Fibroblast of skin of right quadriceps (primary cell): ENCODE measurements at places on chromosomes 3 and 15.

GRCh38 chr3:152381881-152382295 lies 113.2 kb downstream of the MBNL1 start:
- DNase-seq = no peak

DNA sequence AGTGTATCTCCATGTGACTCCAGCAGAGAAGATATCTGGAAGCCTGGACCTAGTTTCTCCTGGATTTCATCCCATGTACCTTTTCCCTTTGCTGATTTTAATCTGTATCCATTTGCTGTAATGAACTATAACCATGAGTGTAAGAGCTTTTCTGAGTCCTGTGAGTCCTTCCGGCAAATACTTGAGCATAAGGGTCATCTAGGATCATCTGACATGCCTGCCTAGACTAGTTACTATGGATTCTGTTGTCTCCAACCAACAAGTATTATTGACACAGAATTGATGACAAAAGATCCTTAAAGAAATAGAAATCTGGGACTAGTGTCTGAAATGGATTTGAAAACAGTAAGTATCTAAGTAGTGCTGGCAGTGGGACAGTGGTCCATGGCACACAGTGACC lies 11.3 kb upstream of the UBE3A start:
- DNase-seq = no peak

DNA sequence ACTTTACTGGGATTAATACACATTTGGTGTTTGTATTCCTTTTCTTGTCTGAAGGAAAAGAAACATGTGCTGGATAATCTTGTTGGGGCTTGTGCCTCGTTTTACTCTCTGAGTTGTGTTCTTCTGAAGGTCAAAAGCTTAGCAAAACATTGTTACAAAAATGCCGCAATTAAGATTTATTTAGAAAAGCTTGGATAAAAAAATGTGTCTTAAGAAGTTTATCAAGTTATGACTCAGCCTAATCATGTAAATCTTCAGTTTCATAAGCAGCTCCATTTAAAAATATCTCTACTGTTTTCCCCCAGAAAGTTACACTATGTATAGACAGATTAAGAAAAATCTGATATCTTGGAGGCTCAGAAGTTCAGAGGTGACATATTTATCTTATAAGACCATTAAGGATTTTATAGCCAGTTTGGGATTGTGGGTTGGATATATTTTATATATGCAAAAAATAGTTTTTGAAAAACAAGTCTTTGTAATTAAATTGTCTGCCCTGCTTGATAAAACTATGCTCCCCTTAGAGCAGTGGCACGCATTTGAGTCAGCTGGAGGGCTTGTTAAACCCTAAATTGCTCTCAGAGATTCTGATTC lies 56.5 kb downstream of the CLDN11 start:
- peak; percentile 51 for DNase-seq

DNA sequence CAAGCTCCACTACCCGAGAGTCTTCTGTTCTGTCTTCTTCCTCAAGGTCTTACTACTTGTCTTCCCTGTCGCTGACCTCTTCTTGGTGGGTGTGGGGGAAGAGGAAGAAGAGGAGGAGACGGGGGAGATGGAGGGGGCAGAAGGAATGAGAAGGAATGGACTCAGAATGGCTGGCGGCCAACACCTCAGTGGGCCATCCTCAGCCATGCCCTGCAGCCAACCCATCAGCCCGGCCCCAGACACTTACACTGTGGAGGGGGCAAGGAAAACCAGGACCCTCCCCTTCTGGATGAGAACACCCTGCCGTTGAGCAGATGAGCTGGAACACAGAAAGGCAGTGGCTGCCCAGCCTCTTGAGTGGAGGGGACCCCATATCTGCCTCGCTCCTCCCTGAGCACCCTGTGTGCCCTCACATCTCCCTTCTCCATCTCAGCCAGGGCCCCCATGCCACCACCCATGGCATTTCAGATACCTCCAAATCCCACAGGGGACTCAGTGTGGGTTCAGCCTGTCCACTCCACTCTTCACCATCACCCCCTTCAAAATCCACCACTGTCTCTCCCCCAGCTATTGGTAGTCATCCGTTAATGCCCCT lies 45.5 kb upstream of the PRR23E start:
- DNase-seq = no peak
